ENCODE measurements at places on chromosomes 5 and 9.

GRCh38 chr5:148569948-148570347, 84.4 kb downstream of the HTR4 start:
- no peak overlapping the region for H3K27ac ChIP-seq
- H3K4me3 ChIP-seq = no peak overlapping the region
- no peak for DNase-seq
- no peaks in the 10 kb centered on the region for H3K27me3 ChIP-seq
- H3K36me3 ChIP-seq = no peaks in the 10 kb centered on the region
- H3K4me1 ChIP-seq = no peaks in the 10 kb centered on the region

GRCh38 chr9:130298662-130299279, 33.2 kb downstream of the HMCN2 start:
- H3K27me3 ChIP-seq = peaks cover 4% of the 10 kb centered on the region
- H3K36me3 ChIP-seq = no peaks in the 10 kb centered on the region
- H3K4me3 ChIP-seq = no peak overlapping the region
- no peaks in the 10 kb centered on the region for H3K4me1 ChIP-seq

DNA sequence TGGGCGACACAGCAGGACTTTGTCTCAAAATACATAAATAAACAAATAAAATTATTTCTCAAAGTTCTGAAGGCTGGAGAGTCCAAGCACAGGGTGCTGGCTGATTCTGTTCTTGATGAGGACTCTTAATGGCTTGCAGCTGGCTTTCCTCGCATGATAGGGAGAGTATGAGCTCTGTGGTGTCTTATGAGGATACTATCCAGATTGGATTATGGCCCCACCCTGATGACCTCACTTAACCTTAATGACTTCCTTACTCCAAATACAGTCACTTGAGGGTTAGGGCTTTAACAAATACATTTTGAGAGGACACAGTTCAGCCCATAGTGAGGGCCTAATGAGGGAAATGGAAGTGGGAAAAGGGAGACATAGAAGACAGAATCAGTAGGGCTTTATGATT, 87.7 kb downstream of the FOCAD start:
- H3K36me3 ChIP-seq = no peaks in the 10 kb centered on the region
- no peak for DNase-seq
- H3K4me1 ChIP-seq = no peaks in the 10 kb centered on the region
- H3K27ac ChIP-seq = no peak overlapping the region

DNA sequence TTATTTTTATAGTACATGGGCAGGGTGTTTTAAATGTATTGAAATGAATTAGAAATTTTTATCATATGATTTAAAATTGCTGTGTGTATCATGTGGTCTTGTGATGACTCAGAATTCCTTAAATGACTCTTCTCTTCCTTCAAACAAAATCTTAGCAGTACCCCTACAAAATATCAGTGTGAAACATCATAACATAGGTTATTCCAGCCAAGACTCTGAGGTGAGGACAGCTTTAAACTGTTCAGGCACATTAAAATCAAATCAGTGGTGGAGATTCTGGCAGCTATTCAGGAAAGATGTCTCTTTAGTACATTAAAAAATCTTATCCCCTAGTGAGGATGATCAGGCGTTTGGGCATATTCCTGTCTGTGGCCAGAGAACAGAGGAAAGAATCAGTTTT, 174.0 kb downstream of the MAN2A1 start:
- H3K27ac ChIP-seq = no peak overlapping the region
- no peaks in the 10 kb centered on the region for H3K36me3 ChIP-seq
- DNase-seq = no peak

DNA sequence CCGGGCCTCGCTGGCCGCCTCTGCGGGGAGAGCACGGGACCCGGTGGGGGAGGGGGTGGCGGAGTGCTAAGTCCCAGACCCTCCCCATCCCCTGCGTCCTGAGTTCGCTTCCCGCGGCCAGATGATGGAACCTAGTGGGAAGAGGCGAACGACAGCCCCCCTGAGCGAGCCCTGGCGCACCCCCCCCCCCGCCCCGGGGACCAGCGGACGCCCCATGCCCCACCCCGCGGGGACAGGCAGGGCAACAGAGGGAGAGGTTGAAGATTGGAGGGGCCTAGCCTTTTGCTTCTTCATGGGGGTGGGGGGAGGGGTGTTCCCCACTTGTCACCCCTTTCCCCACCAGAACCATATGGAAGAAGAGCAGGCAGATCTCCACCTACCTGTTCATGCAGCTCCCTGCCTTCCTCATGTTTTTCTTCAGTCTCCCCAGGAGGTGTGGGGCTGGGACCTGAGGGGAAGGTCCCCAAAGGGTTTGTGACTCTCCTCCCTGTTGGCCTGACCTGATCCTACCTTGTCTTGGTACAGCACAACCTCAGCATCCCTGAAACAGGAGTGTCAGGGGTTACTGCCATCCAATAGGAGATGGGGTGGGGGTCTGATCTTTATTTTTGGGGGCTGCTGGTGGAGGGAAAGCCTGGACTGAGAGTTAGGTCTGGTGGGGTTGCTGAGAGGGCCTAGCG, 485 bp downstream of the FAM53C start:
- H3K27ac ChIP-seq = peak overlapping the region; percentile 89
- H3K4me3 ChIP-seq = peak overlapping the region; percentile 95
- no peaks in the 10 kb centered on the region for H3K27me3 ChIP-seq

- no peaks in the 10 kb centered on the region for H3K27me3 ChIP-seq
- H3K36me3 ChIP-seq = no peaks in the 10 kb centered on the region
- H3K4me3 ChIP-seq = no peak overlapping the region
- H3K4me1 ChIP-seq = no peaks in the 10 kb centered on the region
Measured at GRCh38 chr5:180390441-180391190, 37.5 kb upstream of the GFPT2 start.

GRCh38 chr9:120626512-120626911, 46.5 kb upstream of the CDK5RAP2 start:
- no peaks in the 10 kb centered on the region for H3K36me3 ChIP-seq
- no peak overlapping the region for H3K4me3 ChIP-seq
- H3K27me3 ChIP-seq = no peaks in the 10 kb centered on the region
- DNase-seq = no peak
- H3K4me1 ChIP-seq = no peaks in the 10 kb centered on the region
- H3K27ac ChIP-seq = no peak overlapping the region

- no peaks in the 10 kb centered on the region for H3K36me3 ChIP-seq
- no peak overlapping the region for H3K4me3 ChIP-seq
- DNase-seq = no peak
- no peaks in the 10 kb centered on the region for H3K27me3 ChIP-seq
- H3K27ac ChIP-seq = no peak overlapping the region
Measured at GRCh38 chr5:64595031-64595855, 89.4 kb downstream of the RGS7BP start.

GRCh38 chr5:160637357-160638090, 214.5 kb downstream of the ATP10B start:
- H3K4me1 ChIP-seq = no peaks in the 10 kb centered on the region
- no peak overlapping the region for H3K4me3 ChIP-seq
- H3K36me3 ChIP-seq = no peaks in the 10 kb centered on the region
- no peaks in the 10 kb centered on the region for H3K27me3 ChIP-seq
- DNase-seq = no peak

DNA sequence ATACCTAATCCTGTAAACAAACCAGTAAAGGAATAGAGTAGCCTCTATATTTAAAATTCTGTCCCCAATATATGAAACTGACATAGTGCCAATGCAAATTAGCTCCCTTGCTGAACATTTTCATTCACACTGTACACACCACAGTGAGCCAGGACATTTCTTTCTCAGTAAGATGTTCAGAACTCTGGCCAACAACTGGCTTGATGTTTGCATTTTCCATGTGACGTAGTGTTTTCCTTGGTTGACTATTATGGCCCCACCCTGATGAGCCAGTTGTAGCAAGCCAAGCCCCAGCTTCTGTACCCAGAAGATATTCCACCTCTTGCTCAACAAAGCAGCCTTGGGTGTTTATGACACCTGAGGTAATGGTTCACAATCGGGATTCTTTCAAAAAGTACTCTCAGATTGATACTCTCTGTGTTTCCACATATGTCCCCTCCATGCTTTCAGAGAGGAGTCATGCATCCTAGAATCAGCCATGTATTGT, 17.7 kb upstream of the ANXA1 start:
- H3K4me1 ChIP-seq = peaks cover 12% of the 10 kb centered on the region
- no peaks in the 10 kb centered on the region for H3K36me3 ChIP-seq
- no peaks in the 10 kb centered on the region for H3K27me3 ChIP-seq
- no peak for DNase-seq

- H3K27me3 ChIP-seq = no peaks in the 10 kb centered on the region
- H3K36me3 ChIP-seq = no peaks in the 10 kb centered on the region
- no peak overlapping the region for H3K4me3 ChIP-seq
- H3K27ac ChIP-seq = no peak overlapping the region
- no peak for DNase-seq
Measured at GRCh38 chr9:86821006-86821845, 126.1 kb downstream of the GAS1 start.

GRCh38 chr9:95457769-95458168, 59.0 kb downstream of the PTCH1 start:
- H3K27me3 ChIP-seq = no peaks in the 10 kb centered on the region
- H3K4me1 ChIP-seq = peaks cover 8% of the 10 kb centered on the region
- H3K27ac ChIP-seq = no peak overlapping the region
- peaks cover 79% of the 10 kb centered on the region for H3K36me3 ChIP-seq

- no peak overlapping the region for H3K4me3 ChIP-seq
- no peaks in the 10 kb centered on the region for H3K36me3 ChIP-seq
- no peak for DNase-seq
- no peak overlapping the region for H3K27ac ChIP-seq
- H3K27me3 ChIP-seq = no peaks in the 10 kb centered on the region
Measured at GRCh38 chr5:75659791-75660450, 48.7 kb downstream of the ANKDD1B start.

DNA sequence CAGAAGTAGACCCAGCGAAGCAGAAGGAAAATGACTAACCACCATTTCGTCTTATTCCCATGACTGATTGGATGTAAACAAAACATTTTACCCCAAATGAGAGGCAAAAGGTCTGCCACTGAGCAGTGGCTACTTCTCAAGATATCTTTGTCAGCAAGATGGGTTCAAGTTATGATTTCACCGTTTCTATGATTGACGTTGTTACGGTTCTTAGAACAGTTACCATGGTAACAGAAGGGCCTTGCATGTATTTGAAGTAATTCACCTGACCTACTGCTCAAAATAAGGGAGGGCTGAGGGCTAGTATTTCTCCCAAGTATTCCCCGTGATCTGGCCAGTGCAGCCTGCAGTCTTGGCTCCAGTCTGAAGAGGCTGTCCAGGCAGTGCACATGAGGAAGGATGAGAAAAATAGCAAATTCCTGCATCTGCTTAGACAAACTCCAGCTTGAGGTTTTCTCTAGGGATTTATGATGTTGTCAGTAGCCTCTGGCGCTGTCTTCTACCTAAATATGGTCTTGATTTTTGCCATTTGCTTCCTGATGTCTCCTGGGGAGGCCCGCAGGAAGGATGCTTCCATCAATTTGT, 372.7 kb downstream of the TMEM38B start:
- H3K27me3 ChIP-seq = no peaks in the 10 kb centered on the region
- no peaks in the 10 kb centered on the region for H3K36me3 ChIP-seq
- no peak for DNase-seq
- no peak overlapping the region for H3K27ac ChIP-seq
- H3K4me1 ChIP-seq = no peaks in the 10 kb centered on the region
- no peak overlapping the region for H3K4me3 ChIP-seq

DNA sequence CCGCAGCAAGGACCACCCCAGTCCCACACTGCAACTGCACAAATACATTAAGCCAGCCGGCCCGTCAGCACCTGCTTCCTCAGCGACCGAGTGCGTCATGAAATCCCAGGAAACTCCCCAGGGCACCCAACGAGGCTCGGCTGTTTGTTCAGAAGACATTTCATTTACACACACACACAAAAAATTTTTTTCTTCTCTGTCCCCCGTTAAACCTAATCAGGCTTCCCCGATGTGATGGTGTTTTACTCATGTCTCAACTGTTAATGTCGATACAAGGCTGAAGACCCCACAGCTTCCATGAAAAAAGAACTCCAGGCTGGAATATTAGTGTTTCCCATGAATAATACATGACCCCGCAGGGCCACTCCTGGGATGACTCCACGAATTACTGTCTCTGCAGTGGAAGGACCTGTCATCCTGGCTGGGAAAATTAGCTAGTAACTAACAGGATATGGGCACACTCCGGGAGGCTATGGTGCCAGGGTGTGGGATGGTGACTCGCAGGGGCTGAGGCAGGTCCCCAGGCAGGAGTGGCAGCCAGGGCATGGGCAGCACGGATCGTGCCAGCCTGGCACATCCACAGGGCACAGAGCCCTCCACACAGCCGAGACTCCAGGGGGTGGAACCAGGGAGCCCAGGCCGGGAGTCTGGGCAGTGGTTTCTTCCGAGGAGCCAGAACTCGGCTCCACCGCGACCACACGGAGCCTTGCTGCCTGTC, 102.4 kb downstream of the VAV2 start:
- no peak overlapping the region for H3K27ac ChIP-seq
- peaks cover 2% of the 10 kb centered on the region for H3K27me3 ChIP-seq
- no peaks in the 10 kb centered on the region for H3K36me3 ChIP-seq
- H3K4me3 ChIP-seq = no peak overlapping the region
- no peak for DNase-seq

- H3K4me3 ChIP-seq = no peak overlapping the region
- H3K27me3 ChIP-seq = no peaks in the 10 kb centered on the region
- DNase-seq = no peak
Measured at GRCh38 chr9:28616310-28616709, 1043.0 kb upstream of the C9orf72 start.

GRCh38 chr5:14206028-14206725, 63.0 kb downstream of the TRIO start:
- H3K4me1 ChIP-seq = peaks cover 52% of the 10 kb centered on the region
- H3K4me3 ChIP-seq = no peak overlapping the region
- no peak overlapping the region for H3K27ac ChIP-seq
- no peaks in the 10 kb centered on the region for H3K36me3 ChIP-seq
- DNase-seq = no peak
- H3K27me3 ChIP-seq = no peaks in the 10 kb centered on the region

DNA sequence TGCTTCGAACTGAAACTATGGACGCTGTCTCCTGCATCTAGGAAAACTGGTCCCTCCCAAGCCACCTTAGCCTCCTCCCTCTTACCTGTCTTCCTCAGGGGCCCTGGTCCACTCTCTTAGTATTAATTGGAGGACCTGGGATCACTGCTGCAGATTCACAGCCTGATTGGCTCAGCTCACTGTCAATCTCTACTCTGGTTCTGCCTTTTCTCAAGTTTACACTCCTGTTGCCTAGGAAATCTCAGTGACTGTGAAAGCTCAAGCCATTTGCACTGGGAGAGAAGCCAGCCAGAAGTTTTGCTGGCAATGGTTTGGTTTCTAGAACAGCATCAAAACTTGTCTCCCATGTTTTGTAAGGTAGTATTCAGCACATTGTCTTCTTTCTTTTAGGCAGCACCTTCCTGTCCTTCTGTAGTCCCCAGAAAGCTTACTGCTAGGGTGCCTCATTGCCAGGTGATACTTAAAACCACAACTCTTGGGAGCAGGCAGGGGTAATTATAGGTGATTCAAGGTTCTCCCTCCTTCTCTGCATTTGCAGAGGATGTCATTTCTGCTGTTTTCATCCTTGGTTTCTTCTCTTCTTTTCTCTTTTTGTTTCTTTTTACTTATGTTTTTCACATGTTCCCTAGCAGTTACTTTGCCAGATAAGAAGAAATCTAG, at the start of gene CAPSL:
TSS of gene CAPSL (minus strand) at position 55 of the 660 bp plus-strand sequence. CDS start 17,502 bp downstream, outside the sequence.
- H3K27me3 ChIP-seq = no peaks in the 10 kb centered on the region
- H3K36me3 ChIP-seq = no peaks in the 10 kb centered on the region
- no peak for DNase-seq
- no peaks in the 10 kb centered on the region for H3K4me1 ChIP-seq
- H3K4me3 ChIP-seq = no peak within 1 kb of the TSS

- DNase-seq = no peak
- H3K4me3 ChIP-seq = no peak overlapping the region
- no peaks in the 10 kb centered on the region for H3K27me3 ChIP-seq
- no peaks in the 10 kb centered on the region for H3K4me1 ChIP-seq
- H3K27ac ChIP-seq = no peak overlapping the region
Measured at GRCh38 chr5:176481711-176482110, 33.5 kb downstream of the FAF2 start.

Data from gastrocnemius medialis (tissue), 4 donors.